Prostate gland (tissue), 2 donors: ENCODE measurements at places on chromosomes 4 and X.

DNA sequence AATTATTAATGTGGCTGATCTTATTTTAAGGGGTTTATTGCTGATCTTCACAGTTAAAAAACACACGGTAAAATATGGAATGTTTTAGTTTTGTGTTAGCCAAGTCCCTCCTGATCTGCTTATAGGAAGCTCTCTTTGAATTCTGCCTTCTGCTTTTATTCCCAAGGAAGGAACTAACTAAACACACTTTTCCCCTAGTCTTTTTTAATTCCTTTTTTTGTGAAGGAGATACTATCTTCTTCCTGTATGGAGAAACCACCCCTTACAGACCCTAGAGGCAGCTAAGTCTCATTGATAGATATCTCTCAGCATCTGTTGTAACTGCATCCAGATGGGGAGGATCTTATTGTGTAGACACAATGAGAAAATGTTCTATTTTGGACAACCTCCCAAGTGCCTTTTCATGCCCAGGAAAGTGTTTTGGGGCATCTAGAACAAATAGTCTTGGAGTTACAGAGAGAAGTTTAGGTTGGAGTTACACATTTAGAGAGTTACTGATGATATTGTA, 64.4 kb downstream of the AFF1 start:
- H3K36me3 ChIP-seq = no peaks in the 10 kb centered on the region
- H3K27me3 ChIP-seq = no peaks in the 10 kb centered on the region
- H3K27ac ChIP-seq = no peak overlapping the region
- no peak for DNase-seq
- H3K4me3 ChIP-seq = no peak overlapping the region
- H3K4me1 ChIP-seq = no peaks in the 10 kb centered on the region

DNA sequence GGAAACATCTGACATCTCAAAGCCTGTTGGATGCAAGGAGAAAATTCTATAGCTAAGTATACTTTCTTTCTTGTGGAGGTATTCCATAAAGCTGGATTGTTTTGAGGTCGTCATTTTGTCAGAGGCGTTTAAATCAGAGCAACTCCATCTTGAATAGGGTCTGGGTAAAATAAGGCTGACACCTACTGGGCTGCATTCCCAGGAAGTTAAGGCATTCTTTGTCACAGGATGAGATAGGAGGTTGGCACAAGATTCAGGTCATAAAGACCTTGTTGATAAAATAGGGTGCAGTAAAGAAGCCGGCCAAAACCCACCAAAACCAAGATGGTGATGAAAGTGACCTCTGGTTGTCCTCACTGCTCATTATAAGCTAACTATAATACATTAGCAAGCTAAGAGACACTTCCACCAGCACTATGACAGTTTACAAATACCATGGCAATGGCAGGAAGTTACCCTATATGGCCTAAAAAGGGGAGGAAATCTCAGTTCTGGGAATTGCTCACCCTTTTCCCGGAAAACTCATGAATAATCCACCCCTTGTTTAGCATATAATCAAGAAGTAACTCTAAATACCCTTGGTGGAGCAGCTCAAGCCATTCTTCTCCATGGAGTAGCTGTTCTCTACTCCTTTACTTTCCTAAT, 11.9 kb downstream of the HSD17B13 start:
- H3K27ac ChIP-seq = no peak overlapping the region
- no peaks in the 10 kb centered on the region for H3K4me1 ChIP-seq
- H3K4me3 ChIP-seq = no peak overlapping the region

- no peak overlapping the region for H3K27ac ChIP-seq
- no peaks in the 10 kb centered on the region for H3K27me3 ChIP-seq
- H3K36me3 ChIP-seq = no peaks in the 10 kb centered on the region
- H3K4me1 ChIP-seq = no peaks in the 10 kb centered on the region
- no peak for DNase-seq
Measured at GRCh38 chr4:139866276-139866962, 200.8 kb downstream of the MGST2 start.

GRCh38 chr4:10983268-10983667, 298.7 kb upstream of the CLNK start:
- H3K36me3 ChIP-seq = no peaks in the 10 kb centered on the region
- no peaks in the 10 kb centered on the region for H3K4me1 ChIP-seq
- no peak overlapping the region for H3K4me3 ChIP-seq
- no peak for DNase-seq
- H3K27ac ChIP-seq = no peak overlapping the region

- no peak for DNase-seq
- peaks cover 32% of the 10 kb centered on the region for H3K27me3 ChIP-seq
- no peaks in the 10 kb centered on the region for H3K36me3 ChIP-seq
Measured at GRCh38 chr4:146646593-146647325, 8.1 kb downstream of the POU4F2 start.

- H3K27me3 ChIP-seq = no peaks in the 10 kb centered on the region
- no peaks in the 10 kb centered on the region for H3K36me3 ChIP-seq
- no peak overlapping the region for H3K27ac ChIP-seq
- H3K4me1 ChIP-seq = no peaks in the 10 kb centered on the region
Measured at GRCh38 chr4:182062936-182063335, 180.3 kb upstream of the TENM3 start.

- H3K27me3 ChIP-seq = no peaks in the 10 kb centered on the region
- H3K4me3 ChIP-seq = no peak overlapping the region
- DNase-seq = no peak
- no peaks in the 10 kb centered on the region for H3K36me3 ChIP-seq
- no peak overlapping the region for H3K27ac ChIP-seq
- H3K4me1 ChIP-seq = no peaks in the 10 kb centered on the region
Measured at GRCh38 chrX:103932133-103932532, 30.3 kb upstream of the TMSB15B start.

GRCh38 chr4:30443289-30443688, 276.9 kb upstream of the PCDH7 start:
- no peaks in the 10 kb centered on the region for H3K27me3 ChIP-seq
- H3K36me3 ChIP-seq = no peaks in the 10 kb centered on the region
- no peak overlapping the region for H3K4me3 ChIP-seq
- DNase-seq = no peak
- no peaks in the 10 kb centered on the region for H3K4me1 ChIP-seq

GRCh38 chrX:96798982-96799381, 84.7 kb upstream of the RPA4 start:
- no peaks in the 10 kb centered on the region for H3K4me1 ChIP-seq
- no peak overlapping the region for H3K4me3 ChIP-seq
- H3K36me3 ChIP-seq = no peaks in the 10 kb centered on the region
- H3K27me3 ChIP-seq = no peaks in the 10 kb centered on the region
- no peak for DNase-seq

DNA sequence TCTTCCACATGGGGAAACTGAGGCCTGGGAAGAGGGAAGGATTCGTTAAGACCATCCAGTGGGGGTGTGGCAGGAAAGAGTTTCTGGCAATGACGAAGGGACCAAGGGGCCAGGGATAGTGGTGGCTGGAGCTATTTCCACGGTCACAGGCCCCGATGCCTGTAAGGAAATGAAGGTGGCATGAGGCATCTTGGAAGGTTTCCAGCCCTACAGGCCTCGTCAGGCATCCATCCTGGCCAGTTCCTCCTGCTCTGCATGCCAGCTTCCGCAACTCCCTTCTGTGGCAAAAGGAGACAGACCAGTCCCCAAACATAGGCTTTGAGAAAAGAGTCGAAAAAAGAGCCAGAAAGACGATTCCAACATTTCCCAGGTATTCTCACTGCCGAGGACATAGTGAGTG, 9.2 kb upstream of the C4orf50 start:
- no peaks in the 10 kb centered on the region for H3K27me3 ChIP-seq
- DNase-seq = peak; percentile 35

GRCh38 chr4:165440415-165441158, 61.8 kb downstream of the CPE start:
- H3K36me3 ChIP-seq = no peaks in the 10 kb centered on the region
- H3K4me1 ChIP-seq = no peaks in the 10 kb centered on the region
- no peak overlapping the region for H3K27ac ChIP-seq

DNA sequence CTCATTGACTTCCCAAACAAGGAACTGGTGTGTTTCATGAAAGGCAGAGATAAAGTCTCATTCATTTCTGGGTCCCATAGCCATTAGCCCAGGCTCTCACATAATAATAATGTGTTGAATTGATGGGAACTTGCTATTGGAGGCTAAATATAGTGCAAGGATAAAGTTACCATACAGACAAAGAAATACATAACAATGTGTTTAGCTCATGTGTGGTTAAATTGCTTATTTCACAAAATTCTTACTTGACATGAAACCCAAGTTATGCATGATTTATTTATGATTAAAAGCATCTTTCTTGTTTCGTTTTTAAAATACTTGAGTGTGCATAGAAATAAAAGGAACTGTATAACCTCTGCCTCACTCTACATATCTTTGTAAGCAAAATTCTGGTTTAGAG, 37.3 kb upstream of the LPAR4 start:
- no peaks in the 10 kb centered on the region for H3K36me3 ChIP-seq
- no peaks in the 10 kb centered on the region for H3K4me1 ChIP-seq
- no peak for DNase-seq
- H3K27me3 ChIP-seq = no peaks in the 10 kb centered on the region
- no peak overlapping the region for H3K4me3 ChIP-seq

GRCh38 chr4:41174444-41174843, 39.9 kb downstream of the APBB2 start:
- H3K4me3 ChIP-seq = no peak overlapping the region
- DNase-seq = no peak
- H3K4me1 ChIP-seq = no peaks in the 10 kb centered on the region
- H3K27ac ChIP-seq = no peak overlapping the region
- H3K36me3 ChIP-seq = no peaks in the 10 kb centered on the region

GRCh38 chr4:113311047-113311446, 261.6 kb downstream of the ANK2 start:
- H3K4me3 ChIP-seq = no peak overlapping the region
- H3K27me3 ChIP-seq = no peaks in the 10 kb centered on the region
- no peaks in the 10 kb centered on the region for H3K4me1 ChIP-seq
- DNase-seq = no peak

GRCh38 chr4:70538869-70539268, 20.5 kb downstream of the AMTN start:
- H3K27me3 ChIP-seq = no peaks in the 10 kb centered on the region
- no peak overlapping the region for H3K27ac ChIP-seq
- no peaks in the 10 kb centered on the region for H3K36me3 ChIP-seq
- no peak overlapping the region for H3K4me3 ChIP-seq
- no peaks in the 10 kb centered on the region for H3K4me1 ChIP-seq

DNA sequence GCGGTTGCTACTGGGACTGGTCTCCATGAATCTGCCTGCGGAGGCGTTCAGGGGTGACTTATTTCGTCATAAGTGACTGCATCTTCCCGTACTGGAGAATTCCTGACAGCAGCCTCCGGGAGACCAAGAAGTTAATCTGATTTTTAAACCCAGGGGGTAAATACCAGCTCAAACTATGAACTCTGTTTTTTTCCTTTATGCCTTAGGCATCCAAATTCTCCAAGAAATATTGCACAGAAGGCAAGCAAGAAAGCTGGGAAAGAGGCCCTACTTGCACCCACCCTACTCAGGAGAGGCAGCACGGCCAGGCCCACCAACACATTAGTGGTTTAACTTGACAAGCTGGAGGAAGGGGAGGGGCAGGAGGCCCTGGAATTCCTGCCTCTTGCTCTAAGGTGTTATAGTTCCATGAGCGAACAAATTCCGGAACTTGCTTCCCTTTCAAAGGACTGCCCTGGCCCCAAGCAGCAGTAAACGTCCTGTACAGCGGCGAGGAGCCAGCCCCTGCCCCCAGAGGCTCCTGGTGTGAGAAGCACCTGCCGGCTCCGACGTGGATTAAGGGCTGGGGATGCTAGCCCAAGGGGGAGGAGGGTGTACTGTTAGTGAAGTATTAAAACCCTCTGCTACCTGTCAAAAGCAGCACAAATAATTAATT, 177.2 kb downstream of the AFAP1 start:
- peaks cover under 1% of the 10 kb centered on the region for H3K4me1 ChIP-seq
- H3K27me3 ChIP-seq = no peaks in the 10 kb centered on the region
- H3K4me3 ChIP-seq = no peak overlapping the region
- no peaks in the 10 kb centered on the region for H3K36me3 ChIP-seq

DNA sequence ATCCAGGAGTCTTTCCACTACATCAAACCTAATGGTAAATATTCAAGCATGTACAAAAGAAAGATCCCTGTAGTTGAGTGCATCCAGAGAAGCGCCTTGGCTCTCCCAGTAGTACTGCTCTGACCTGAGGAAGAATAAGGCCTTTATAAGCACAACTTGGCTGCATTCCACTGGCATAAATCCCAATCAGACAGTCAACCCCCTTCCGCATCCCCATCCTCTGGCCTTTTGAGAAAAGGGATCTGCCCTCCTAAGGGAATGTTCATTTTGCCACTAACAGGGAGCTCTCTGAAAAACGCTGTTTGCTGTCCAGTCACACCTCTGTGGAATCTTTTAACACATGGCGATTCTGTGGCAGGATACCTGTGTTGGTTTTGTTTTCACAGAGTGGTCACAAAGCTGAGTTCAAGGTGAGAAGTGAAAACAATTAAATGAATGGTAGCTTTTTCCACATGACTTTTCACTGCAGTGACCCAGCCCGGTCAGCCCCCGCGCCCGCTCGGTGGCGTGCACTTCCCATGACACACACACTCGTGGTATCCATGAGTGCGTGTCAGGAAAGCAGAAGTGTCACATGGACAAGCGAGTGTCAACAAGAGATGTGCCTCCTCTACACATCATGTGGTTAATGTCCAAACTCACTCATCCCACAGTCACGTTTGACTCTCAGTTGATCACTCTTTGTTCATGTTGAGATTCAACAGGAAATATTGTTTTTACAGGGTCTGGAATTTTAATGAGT, 112.2 kb upstream of the ENPP6 start:
- no peaks in the 10 kb centered on the region for H3K36me3 ChIP-seq
- H3K27me3 ChIP-seq = no peaks in the 10 kb centered on the region
- H3K27ac ChIP-seq = peak overlapping the region; percentile 79
- H3K4me3 ChIP-seq = no peak overlapping the region

- no peaks in the 10 kb centered on the region for H3K27me3 ChIP-seq
- no peak overlapping the region for H3K4me3 ChIP-seq
- DNase-seq = no peak
- no peaks in the 10 kb centered on the region for H3K36me3 ChIP-seq
- no peaks in the 10 kb centered on the region for H3K4me1 ChIP-seq
Measured at GRCh38 chrX:46588263-46588662, 14.7 kb downstream of the CHST7 start.

DNA sequence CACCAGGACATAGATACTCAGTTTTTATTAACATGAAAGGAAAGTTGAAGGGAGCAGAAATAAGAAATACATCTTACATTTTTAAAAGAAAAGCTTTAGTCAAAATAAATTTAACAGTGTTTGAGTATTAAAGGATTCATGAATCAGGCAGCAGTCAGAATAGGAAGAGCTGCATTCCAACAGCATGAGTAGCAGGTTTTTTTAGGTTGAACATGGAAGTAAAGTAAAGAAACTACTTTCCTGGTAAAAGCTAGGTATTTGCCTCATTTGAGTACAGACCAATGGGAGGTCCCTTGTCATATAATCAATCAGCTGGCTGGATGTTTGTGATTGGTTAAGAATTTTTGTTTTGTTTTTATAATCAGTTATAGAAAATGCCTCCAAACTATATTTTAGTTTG, 645.9 kb upstream of the INTU start:
- no peaks in the 10 kb centered on the region for H3K27me3 ChIP-seq
- H3K36me3 ChIP-seq = no peaks in the 10 kb centered on the region
- H3K4me3 ChIP-seq = no peak overlapping the region
- H3K4me1 ChIP-seq = no peaks in the 10 kb centered on the region
